ENCODE measurements at places on chromosomes 16 and 17. TPM values are rescaled to one million over a fixed set of nuclear protein-coding genes. Genes with fewer than 3 reads are reported as not detected.

Gene CA7
- not detected for polyA plus RNA-seq

Gene SOST
- not detected for polyA plus RNA-seq

Gene RFNG
- polyA plus RNA-seq = 27.4 TPM

Gene RNF222
- polyA plus RNA-seq = 18.4 TPM

Gene ZNF668
- polyA plus RNA-seq = 6.6 TPM

Gene KCNH4
- 0.04 TPM for polyA plus RNA-seq

Gene GNG13
- polyA plus RNA-seq = not detected

Gene PRSS27
- polyA plus RNA-seq = 620 TPM

Gene CPNE7
- polyA plus RNA-seq = 4.5 TPM

Gene CCL17
- 1.1 TPM for polyA plus RNA-seq

Gene CFAP97D1
- not detected for polyA plus RNA-seq

Gene ENKD1
- polyA plus RNA-seq = 16.0 TPM

Gene BIRC5
- 17.6 TPM for polyA plus RNA-seq

Gene CTNS
- 3.6 TPM for polyA plus RNA-seq

Gene CCDC78
- polyA plus RNA-seq = 0.86 TPM

Gene DGKE
- 1.3 TPM for polyA plus RNA-seq

Gene NOG
- polyA plus RNA-seq = 0.06 TPM

Gene TNFRSF13B
- 0.14 TPM for polyA plus RNA-seq

Gene TMEM238L
- 8.1 TPM for polyA plus RNA-seq

Gene CPPED1
- polyA plus RNA-seq = 22.3 TPM

Gene ITGAE
- 33.7 TPM for polyA plus RNA-seq

Gene LDHD
- 12.6 TPM for polyA plus RNA-seq

Gene SEPTIN12
- polyA plus RNA-seq = 0.07 TPM

Gene NPIPA2
- 1.9 TPM for polyA plus RNA-seq

Gene IL17C
- 0.07 TPM for polyA plus RNA-seq

Gene HOXB3
- 6.3 TPM for polyA plus RNA-seq

Gene SLFN14
- polyA plus RNA-seq = not detected
